Upper lobe of left lung (tissue), 6 donors: ENCODE measurements at places on chromosomes 4 and X. TPM values are rescaled to one million over a fixed set of nuclear protein-coding genes. Genes with fewer than 3 reads are reported as not detected.

Gene CD40LG
- total RNA-seq: 0.61 TPM

Gene CXorf49
- total RNA-seq: not detected

Gene CFAP47
- total RNA-seq: 0.03 TPM

Gene ZFP92
- 3.1 TPM for total RNA-seq

Gene PNCK
- not detected for total RNA-seq

Gene CPLX1
- total RNA-seq: 1.5 TPM

Gene IL13RA2
- 0.57 TPM for total RNA-seq

Gene MAGEE2
- 0.10 TPM for total RNA-seq

Gene KLKB1
- total RNA-seq: 1.5 TPM

Gene NHS
- 6.3 TPM for total RNA-seq

Gene SLC4A4
- total RNA-seq: 31.4 TPM

Gene NEIL3
- 1.0 TPM for total RNA-seq

Gene GABRA4
- not detected for total RNA-seq

Gene ADH1B
- 443 TPM for total RNA-seq

Gene CCDC110
- total RNA-seq: 0.63 TPM

Gene ATP1B4
- not detected for total RNA-seq

Gene TMEM192
- total RNA-seq: 6.2 TPM

Gene IL1RAPL2
- total RNA-seq: not detected

GRCh38 chr4:86280246-86280645, 79.6 kb downstream of the MAPK10 start:
- DNase-seq: no peak

DNA sequence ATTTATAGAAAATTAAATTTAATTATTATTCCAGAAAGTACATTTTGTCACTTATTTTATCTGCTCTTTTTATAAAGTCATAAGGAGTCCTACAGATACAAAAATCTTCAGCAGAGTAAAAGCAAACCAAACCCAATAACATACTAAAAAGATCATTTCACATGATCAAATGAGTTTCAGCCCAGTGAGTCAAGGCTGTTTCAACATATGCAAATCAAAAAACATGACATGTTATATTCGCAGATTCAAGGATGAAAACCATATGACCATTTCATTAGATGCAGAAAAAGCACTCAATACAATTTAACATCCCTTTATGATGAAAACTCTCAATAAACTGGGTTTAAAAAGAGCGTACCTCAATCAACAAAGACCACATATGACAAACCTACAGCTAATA, 214.3 kb downstream of the FAT4 start:
- DNase-seq: no peak

DNA sequence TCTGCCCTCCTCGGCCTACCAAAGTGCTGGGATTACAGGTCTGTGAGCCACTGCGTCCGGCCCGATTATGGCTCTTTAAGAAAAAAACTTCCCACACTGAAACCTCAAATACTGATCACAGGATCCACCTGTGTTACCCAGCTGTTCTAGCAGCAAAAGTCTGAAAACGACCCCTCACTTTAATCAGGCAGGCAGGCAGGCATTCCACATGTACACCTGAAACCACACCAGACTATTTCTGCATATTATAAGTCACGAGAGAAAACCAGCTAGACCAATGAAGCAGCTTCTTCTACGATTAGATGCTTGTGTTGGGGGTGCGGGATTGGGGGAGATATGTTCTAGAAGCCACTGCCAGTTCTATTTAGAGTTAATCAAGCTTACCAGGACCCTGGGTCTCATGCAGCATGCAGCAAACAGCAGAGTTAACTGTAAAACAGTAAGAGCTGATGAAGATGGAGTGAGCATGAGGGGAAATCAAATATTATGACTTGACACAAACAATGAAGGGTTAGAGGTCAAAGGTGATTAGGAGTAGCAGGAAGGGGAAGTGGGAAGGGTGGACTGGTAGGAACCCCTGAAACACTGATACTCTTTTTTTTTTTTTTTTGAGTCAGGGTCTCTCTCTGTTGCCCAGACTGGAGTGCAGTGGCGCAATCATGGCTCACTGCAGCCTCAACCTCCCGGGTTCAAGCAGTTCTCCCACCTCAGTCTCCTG, 18.9 kb upstream of the NKRF start:
- no peak for DNase-seq

DNA sequence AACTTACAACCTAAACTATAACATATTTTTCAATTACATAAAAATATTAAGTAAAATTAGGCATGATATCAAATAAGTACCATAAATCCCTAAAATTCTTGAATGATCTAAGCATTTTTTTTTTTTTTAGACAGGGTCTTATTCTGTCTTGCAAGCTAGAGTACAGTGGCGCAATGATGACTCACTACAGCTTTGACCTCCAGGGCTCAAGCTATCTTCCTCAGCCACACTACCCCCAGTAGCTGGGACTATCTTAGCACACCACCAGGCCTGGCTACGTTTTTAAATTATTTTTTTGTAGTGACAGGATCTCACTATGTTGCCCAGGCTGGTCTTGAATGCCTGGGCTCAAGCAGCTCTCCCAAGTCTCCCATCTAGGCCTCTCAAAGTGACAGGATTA, 1042.3 kb downstream of the FSTL5 start:
- DNase-seq: no peak

DNA sequence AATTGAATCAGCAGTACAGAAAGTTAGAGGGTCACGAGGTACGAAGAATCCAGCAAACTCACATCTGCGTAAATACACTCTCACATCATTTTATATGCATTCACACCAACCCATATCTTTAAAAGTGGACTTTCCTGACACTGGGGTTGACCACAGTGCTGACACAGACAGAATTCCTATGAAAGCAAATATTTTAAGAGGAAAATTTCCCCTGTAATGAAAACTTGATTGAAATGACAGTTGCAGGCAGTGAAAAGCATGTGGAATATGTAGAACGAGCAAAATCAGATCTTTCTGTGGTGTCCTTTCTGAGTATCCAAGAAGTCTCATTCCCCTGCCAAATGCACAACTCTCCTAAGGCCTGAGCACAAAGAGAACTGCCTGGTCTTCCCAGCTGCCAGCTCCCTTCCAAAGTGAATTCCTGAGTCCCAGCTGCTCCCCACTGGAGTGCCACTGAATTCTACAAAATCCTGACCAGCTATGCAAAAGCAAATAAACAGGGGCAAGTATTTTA, 50.5 kb upstream of the FAM9C start:
- DNase-seq: no peak

GRCh38 chrX:43559644-43560043, 96.5 kb upstream of the MAOA start:
- peak; percentile 39 for DNase-seq

GRCh38 chr4:169348541-169348940, 77.8 kb upstream of the SH3RF1 start:
- DNase-seq: no peak

DNA sequence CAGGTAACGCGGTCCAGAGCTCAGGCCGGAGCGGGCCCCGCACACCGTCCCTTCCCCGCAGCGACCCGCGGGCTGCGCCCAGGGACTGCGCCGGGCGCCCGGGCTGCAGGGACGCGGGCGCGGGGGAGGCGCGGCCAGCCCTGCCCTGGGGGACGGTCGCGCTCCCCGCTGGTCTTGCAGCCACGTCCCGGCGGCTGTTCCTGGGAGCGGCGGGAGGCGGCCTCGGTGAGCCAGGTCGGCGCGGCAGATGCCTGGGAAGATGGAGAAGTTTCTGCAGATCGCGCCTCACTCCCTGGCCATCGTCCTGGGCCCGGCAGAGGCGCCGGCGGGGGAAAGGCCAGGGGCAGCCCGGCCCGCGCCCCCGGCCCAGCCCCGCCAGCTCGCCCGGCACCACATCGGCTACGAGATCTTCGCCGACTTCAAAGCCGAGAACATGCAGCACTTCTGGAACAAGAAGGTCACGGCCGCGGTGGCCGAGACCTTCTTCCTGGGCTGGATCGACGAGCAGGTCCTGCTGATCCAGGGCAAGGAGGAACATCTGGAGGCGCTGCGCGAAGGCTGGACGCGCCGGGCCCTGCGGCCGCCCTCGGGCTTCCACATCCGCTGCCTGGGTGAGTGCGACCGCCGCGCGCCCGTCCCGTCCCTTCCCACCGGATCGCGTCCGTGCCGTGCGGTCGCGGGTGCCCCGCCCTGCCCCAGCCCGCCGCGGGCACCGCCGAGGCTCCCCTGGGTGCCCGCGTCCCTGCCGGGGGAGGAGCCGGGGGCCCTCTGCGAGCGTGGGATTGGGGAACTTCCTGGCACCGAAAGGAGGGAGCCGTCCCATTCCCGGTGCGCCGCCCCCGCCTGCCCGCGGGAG, 107.4 kb upstream of the STOX2 start:
- peak; percentile 92 for DNase-seq

DNA sequence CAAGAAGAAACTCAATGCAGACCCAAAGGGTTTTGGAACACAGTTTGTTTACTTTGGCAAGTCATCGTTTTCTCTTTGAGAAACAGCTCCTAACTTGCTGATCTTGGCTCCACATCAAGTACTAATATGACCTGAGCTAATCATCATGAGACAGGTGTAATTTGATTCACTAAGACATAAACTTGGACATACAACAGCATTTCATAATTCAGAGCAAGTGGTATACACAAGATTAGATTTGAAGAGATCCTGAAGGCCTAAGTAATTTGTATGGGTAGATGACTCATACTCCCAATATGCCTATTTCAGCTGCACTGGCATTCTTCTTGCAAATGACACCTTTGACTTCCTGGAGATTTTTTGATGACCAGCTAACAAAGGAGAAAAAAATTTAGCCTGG, 1521.7 kb downstream of the RPA4 start:
- no peak for DNase-seq

GRCh38 chrX:42837747-42838146, 59.8 kb upstream of the PPP1R2C start:
- no peak for DNase-seq

DNA sequence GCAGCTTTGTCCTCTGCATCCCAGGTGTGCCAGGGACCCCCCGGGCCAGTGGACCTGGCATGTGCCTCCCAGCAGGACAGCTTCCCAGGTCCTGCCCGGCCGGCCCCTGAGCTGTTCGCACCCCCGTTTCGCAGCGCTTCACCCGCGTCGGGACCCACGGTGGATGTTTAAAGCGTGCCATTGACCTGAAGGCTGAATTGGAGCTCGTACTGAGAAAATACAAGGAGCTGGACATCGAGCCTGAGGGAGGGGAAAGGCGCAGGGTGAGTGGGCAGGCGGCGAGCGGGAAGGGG, 7.9 kb downstream of the UVSSA start:
- DNase-seq: no peak

- DNase-seq: no peak
These were observed 4.3 kb upstream of the SHROOM3 start for GRCh38 chr4:76430519-76431388.

- DNase-seq: no peak
These were observed 144.8 kb downstream of the FRYL start for GRCh38 chr4:48635310-48635709.

DNA sequence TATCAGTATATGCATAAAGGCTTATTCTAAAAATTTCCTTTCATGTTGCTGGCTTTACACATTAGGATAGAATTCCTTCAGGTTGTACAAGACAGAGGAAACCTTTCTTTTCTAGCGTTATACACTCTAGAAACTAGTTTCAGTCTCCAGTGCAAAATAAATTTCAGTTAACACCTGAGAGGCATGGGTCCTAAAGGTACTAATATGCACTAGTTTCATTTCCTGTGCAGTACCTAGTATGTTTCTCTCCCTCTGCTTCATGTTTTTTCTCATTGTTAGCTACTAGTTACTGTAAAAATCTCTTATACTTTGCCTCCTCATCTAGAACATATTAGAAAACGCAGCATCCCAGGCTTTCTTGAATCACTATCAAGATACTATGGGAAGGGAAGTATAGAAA, 54.0 kb downstream of the SNX25 start:
- no peak for DNase-seq

DNA sequence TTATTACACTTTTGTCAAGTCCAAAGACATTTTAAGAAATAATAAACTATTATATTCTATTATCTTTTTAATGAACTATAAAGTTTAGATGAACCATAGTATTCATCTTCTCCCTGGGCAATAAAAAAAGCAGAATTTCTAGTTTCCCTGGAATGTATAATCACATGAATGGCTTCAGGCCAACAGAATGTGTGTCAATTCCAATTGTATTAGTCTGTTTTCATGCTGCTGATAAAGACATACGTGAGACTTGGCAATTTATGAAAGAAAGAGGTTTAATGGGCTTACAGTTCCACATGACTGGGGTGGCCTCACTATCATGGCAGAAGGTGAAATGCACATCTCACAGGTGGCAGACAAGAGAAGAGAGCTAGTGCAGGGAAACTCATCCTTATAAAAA, 70.7 kb upstream of the ANXA10 start:
- no peak for DNase-seq

- no peak for DNase-seq
These were observed 484.5 kb downstream of the IL15 start for GRCh38 chr4:142120921-142121320.

DNA sequence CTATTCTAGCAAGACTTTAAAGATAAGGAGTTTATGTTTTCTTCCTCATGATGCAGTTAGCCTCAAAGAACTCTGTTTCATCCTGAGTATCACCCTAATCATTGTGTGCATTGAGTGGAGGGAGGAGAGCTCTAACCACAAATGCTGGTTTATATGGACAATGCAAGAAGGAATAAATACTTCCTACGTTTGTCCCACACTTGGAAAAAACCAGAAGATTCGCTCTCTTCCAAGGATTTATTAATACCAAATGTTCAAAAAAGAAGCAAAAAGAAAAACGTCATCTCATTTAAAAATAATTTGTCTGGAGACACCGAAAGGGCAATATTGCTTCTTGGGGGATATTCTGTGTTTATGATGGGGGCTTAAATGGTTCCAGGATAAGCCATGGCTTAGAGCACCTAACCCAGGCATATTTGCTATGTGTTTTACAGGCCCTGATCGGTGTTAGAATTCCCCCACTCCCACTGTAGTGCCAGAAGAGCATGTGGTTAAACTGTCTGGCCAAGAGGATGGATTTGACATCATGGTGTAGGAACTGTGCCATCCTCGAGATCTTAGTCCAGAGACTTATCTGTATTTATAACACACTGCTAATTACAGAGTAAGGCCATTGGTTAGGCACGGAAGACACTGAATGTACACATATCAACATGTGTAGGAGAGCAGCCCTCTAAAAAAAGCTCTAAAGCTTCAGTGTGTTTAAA, 227.2 kb downstream of the ANK2 start:
- no peak for DNase-seq

DNA sequence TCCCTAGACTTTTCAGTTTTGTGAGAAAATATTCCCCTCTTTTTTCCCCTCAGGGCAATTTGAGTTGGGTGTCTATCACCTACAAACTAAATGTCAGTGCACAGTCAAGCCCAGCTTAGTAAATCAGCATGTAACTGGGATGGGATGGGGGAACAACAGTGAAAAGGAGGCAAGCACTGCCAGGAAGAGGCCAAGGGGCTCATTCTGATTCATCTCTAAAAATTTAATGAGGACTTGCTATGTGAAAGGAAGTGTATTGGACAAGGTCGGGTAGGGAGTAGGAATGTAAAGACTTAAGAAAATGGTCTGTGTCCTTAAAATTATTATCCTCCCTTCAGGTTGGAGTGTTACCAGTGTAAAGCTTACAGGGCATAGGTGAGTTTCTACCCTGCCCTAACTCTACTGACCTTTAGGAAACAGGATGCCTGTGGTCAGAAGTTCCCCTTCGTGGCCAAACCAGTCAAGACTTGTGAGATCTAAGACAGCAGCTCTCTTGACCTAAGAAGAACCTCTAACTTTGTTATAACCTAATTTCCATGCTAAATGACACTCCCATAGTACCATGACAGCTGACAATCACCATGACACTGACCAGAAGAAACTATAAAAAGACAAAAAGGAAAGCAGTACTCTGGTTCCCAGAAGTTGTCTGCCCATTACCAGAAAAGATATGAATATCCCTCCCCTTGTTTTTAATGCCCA, 194.4 kb upstream of the LDB2 start:
- DNase-seq: no peak

- DNase-seq: no peak
These were observed 9.0 kb downstream of the CRMP1 start for GRCh38 chr4:5883916-5884315.

- no peak for DNase-seq
These were observed 308.6 kb upstream of the GIMD1 start for GRCh38 chr4:106677213-106677612.
